ENCODE measurements at places on chromosomes 3 and 15.

GRCh38 chr3:73451301-73451944 is 173.3 kb downstream of the PDZRN3 start:
- DNase-seq, result no peak

DNA sequence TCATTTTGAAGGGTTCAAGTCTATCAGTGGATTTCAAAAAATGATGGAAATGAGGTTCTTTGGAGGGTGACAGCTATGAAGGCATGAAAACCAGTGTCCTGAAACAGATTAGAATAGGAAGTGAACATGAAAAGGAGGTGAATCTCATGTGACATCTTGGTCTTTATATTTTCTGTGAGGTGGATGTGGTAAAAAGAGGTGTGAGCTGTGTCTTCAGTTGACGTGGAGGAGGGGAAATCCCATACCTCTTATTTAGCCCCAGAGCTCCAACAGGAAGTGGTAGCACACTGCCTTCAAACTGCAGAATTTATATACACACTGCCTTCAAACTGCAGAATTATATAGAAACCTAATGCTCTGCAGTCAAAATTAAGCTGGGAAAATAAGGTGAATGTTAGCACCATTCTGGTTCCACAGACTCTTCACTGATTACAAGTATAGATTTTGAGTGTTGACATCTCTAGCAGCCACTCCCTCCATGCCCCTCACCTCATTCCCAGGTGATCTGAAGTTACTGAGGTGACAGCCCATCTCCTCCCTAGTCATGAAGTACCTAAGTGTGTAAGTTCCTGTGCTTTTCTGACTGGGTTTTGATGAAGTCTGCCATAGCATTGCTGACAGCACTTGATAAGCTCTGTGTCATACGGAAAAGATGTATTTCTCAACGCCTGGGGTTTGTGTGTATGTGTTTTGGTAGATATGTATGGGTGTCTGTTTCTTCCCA is 2.7 kb downstream of the RAB8B start:
- peak; percentile 42 for DNase-seq

GRCh38 chr15:79479616-79480015 is 47.5 kb downstream of the MINAR1 start:
- DNase-seq, result no peak

DNA sequence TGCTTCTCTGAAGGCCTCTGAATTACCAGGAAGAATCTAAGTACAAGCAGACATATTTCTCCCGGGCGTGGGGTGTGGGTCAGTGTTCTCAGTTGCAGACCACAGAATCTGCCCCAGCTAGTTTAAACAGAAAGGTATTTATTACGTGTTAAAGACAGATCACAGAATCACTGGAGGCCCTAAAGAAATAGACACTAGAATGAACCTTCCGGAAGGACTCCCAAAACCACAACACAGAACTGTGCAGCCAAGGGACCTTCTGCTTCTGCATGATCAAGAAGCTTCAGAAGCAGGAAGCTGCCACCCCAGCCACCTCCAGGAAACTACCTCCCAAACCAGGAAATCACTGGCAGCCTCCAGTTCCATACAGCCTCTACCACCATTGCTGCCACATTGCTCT is 32.7 kb upstream of the ZFAND6 start:
- no peak for DNase-seq

DNA sequence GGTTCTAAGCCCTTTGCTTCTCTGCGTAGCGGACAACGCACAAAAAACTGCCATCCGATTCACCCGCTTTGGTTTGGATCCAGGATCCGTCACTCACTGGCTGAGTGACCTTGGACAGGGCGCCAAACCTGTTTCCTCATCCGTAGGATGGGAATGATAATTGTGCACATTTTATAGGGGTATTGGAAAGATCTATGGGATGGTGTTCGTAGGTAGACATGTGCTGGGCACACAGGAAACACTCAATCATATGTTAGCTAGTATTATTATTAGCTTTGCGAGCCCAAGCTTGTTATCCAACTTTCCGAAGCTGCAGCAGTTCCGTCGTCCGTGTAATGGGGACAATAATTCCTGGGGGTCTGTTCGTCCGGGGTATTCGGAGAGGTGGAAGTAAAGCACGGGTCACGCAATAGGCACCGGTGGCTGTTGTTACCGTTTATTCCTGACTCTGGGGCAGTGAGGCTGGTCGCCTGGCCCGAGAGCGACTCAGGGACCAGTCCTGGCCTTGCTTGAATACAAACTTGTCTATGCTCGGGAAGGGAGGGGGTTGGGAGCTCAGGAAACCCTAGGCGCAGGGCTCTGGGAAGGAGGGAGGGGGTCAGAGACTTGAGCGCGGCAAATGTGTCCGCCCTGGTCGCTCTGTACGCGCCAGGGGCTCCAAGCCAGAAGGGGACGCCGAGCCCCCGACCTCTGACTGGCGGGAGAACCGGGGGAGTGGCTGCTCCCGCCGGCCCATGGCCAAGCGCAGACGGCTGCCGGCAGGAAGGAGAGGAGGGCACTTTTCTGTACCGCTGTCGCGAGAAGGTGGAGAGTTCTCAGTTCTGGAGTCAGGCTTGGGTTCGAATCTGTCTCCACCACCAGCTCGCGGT is 1.3 kb downstream of the SPSB4 start:
- no peak for DNase-seq

GRCh38 chr3:196636369-196637349 is 2.8 kb upstream of the NRROS start:
- DNase-seq, result no peak

- no peak for DNase-seq
Observed at GRCh38 chr3:63689285-63689684, 36.8 kb downstream of the SNTN start.

DNA sequence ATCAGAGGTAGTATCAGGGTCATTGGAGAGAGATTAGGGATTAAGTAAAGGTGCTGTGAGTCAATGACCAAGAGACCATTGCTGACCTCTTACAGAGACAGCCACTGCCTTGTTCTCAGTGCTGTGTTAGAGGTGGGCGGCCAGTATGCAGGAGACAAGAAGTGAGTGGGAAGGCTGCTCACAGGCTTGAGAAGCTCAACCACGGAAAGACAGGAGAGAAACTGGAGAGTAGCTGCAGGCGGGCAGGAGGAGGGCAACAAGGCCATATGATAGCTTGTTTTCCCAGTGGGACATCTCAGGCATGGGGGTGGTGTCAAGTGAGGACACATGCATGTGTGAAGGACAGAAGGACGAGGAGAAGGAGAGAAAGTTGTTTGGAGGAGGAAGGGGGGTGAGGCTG is 237.3 kb downstream of the PDCD6IP start:
- no peak for DNase-seq

GRCh38 chr3:129622226-129622874 is 15.9 kb upstream of the PLXND1 start:
- no peak for DNase-seq

GRCh38 chr3:175743733-175744400 is 884.7 kb downstream of the NAALADL2 start:
- DNase-seq, result no peak

GRCh38 chr3:188294823-188295487 is 141.0 kb downstream of the LPP start:
- DNase-seq, result no peak

DNA sequence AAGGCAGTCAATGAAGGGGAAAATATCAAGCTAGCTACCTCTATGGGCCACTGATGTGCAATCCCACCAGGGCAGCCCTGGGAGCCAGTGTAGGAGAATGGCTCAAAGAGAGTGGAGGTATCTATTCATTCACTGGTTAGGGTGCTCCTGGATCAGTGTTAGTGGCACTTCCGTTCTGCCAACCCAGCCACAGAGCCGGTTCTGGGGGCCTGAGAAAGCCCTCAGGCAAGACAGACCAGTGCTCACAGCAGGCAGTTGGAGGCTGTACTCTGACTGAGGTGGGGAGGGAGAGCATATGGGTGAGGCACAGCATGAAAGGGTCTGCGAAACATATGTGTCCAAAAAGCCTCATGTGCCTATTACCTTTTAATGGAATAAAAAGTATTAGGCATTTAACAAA is 109.3 kb downstream of the KCNMB2 start:
- no peak for DNase-seq

DNA sequence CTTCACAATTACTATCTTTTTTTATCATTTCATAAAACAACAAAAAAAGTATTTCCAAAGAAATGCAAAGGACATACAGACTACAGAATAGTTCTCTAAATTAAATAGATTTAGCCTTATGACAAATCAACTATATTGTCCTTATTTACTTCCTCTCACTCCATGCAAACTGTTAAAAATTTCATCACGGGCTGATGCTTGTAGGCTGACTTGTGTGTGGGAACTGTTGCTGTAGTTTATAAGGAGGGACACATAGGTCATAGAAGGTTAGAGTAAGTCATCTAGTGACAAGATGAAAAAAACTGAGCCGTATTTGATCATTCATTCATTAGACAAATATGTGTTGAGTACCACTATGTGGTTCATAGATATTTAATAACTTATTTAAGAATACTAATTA is 232.5 kb upstream of the TBL1XR1 start:
- no peak for DNase-seq

- DNase-seq, result no peak
Observed at GRCh38 chr15:70147178-70147760, 49.6 kb upstream of the TLE3 start.

GRCh38 chr3:16548721-16549120 is 35.2 kb upstream of the RFTN1 start:
- no peak for DNase-seq

GRCh38 chr3:108098003-108098370 is 7.2 kb upstream of the CD47 start:
- no peak for DNase-seq

- no peak for DNase-seq
Observed at GRCh38 chr3:34351882-34352777, 553.7 kb downstream of the PDCD6IP start.

DNA sequence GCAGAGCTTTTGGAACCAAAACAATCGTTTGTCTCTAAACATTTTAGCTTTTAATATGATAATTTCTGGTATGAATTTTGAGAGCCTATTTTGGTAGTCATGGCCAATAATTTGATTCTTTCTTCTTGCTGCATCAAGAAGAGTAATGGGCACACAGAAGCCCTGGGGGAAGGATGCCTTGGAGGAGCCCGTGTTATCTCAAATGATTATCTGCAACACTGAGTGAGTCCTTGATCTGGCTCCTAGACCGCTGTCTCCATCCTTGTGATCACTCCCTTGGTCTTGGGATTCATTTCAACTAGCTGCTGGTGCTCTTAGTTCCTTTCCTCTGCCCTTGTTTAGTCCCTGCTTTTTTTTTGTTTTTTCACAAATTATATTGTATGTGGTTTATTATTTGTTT is 77.9 kb upstream of the CCNL1 start:
- no peak for DNase-seq

DNA sequence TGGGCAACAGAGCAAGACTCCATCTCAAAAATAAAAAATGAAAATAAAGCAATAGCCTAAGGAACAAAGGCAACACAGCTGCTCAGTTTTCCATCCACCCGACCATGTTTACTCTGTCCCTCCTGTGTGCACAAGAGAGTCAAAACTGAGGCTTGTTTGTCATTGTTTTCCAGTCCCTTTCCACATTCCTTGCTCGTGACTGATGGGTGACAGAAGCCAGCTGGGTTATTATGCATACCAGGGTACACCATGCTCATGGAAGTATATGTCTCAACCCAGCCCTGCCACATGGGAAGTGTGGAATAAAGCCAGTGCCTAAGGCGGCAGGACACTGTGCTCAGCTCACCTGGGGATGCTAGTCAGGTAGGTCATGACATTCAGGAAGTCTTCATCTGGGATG is 49.5 kb downstream of the MCF2L2 start:
- DNase-seq, result no peak

DNA sequence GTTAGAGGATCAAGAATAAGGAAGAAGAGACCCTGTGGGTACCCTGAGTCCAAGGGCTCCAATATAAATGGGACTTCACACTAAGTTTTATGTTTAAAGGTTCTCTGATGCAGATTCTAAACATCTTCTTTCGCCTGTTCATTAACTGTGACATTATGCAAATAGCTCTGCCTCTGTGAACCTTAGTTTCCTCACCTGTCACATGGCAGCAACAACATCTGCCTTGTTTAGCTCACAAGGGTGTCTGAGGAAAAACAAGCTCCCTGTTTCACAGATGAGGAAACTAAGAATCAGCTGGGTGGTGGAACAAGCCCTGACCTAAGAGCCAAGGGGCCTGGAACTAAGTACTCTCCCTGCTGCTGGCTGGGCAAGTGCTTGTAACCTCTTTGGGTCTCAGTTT is 40.8 kb downstream of the GOLGA6L1 start:
- no peak for DNase-seq

GRCh38 chr3:124510290-124510689 is 220.0 kb upstream of the UMPS start:
- DNase-seq, result no peak

DNA sequence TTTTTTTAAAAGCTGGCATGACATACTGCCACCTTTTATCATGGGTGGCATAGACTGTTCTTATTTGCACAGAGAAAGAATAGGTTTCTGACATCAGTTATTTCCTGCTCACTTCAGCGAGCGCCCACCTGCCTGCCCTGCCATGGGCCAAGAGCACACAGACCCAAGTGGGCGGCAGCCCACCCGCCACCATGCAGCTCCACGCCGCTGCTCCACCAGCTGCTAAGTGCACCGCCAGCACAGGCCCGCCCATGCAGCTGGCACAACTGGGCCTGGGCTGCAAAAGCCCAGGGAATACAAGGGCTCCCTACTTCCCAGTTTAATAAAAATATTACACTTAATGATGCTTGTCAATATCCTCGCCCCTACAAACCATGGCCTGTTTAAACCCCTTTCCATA is 15.4 kb downstream of the ZNF148 start:
- DNase-seq, result no peak

- no peak for DNase-seq
Observed at GRCh38 chr3:140349938-140350337, 327.9 kb upstream of the TRIM42 start.

DNA sequence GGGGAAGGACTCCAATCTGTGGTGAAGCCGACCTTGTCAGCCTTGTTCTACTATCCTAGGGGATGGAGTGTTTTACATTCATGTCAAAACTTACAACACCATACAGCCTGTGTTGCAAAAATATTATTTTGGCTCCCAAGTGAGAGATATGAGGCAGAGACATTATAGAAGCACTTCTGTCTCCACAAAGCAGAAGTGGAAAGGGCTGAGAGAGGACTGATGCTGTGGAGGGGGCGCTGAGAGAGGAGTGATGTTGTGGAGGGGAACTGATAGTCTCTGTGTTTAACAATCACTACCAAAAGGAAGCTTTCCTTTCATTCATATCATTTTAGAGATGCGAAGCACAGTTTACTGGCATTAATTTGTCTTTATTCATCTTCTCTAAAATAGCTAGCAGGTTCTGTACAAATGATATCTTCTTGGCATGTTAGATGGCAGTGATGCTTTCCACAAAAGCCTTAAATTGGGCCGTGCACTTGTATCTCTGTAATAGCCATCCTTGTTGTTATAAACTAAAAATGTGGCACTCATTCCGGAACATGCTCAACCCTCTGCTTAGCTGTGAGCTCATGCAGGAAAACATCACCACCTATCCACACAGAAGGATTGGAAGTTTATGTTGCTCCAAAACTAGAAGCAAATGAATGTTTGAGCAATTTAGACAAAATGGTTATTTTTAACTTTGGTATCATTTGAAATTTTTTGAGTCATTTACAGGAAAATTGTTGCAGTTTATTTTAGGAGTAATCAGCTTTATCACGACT is 134.6 kb upstream of the TP63 start:
- DNase-seq, result no peak

GRCh38 chr15:80991421-80991820 is 1.8 kb upstream of the MESD start:
- no peak for DNase-seq
